ENCODE measurements at places on chromosomes 4 and X.

DNA sequence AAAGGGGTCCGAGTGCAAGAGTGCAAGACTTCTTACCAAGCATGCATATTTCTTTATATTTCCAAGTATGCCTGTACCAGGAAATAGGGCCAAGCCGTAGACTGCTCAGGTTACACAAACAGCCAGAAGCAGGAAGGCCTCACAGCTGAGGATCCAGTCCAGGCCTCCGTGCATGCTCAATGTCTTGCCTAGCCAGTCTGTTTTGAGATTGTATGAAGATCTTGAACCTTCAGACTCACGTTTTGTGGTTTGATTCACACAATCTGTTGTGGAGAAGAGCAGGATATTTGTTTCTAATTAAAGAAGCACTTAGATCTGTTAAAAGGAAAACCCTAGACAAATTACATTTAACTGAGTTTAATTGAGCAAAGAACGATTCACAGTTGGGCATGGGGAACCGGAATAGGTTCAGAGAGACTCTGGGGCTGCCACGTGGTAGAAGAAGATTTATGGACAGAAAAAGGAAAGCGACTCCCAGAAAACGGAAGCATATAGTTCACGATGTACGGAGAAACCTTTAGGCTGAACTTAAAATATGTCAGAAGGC is 1.2 kb downstream of the MGST2 start:
- no peaks in the 10 kb centered on the region for H3K36me3 ChIP-seq
- H3K4me1 ChIP-seq, result peaks cover 27% of the 10 kb centered on the region
- H3K27ac ChIP-seq, result peak overlapping the region; percentile 83
- peak overlapping the region; percentile 86 for H3K4me3 ChIP-seq
- no peak for DNase-seq

DNA sequence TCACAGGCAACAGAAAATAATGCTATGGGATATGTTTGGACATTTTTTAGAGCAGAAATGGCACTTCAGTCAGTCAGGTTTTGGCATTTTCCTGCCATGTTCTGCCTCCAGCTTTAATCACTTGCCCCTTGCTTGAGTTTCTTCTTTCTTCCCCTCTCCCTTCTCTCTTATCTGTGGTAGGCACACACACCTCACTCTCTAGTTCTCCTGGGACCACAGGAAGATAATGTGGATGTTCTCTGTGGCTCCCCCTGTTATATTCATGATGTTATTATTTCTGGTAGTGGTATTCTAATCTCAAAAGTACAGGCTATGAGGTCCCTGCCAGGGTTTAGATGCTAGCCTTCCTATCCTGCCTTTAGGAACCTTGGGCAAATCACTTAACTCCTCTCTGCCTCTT is 5.2 kb downstream of the HADH start:
- peak overlapping the region; percentile 25 for H3K4me3 ChIP-seq
- no peaks in the 10 kb centered on the region for H3K27me3 ChIP-seq
- peak overlapping the region; percentile 6 for H3K27ac ChIP-seq
- H3K4me1 ChIP-seq, result peaks cover 48% of the 10 kb centered on the region
- H3K36me3 ChIP-seq, result no peaks in the 10 kb centered on the region

DNA sequence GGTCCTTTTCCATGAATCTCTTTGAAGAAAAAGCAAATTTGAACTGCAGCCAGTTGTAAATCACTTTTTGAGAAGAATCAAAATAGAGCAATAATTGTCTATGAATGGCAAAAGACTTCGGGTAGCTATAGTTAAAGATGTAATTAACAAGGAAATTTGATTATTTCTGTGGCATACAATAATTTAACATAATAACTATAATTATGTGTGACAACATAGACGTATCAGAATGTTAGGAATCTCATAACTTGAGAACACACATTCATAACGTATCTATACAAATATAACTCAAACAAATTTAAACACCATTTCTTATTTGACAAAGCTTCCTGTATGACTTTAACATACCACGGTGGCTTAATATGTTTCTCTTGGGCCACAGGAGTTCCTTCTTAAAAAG is 36.0 kb upstream of the NSG1 start:
- no peaks in the 10 kb centered on the region for H3K27me3 ChIP-seq
- H3K36me3 ChIP-seq, result no peaks in the 10 kb centered on the region
- no peak overlapping the region for H3K4me3 ChIP-seq
- no peaks in the 10 kb centered on the region for H3K4me1 ChIP-seq

DNA sequence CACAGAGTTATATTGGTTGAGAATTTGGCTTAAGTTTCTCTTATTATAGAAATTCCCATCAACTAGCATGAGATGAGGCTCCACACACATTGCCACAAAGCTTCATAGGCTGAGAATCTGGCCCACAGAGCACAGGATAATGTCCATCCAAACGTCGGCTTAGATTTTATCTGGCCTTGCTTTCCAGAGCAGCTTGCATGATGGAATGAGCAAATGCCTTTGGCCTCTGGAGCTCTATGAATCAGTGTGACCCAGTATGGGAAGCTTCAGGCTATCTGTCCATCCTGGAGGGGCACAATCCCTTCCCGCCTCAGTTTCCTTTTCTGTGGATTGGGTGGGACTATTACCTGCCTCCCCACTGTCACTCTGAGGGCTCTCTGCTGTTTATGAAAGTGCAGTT is 131.5 kb upstream of the NDP start:
- H3K4me3 ChIP-seq, result no peak overlapping the region
- H3K27ac ChIP-seq, result no peak overlapping the region
- no peak for DNase-seq
- no peaks in the 10 kb centered on the region for H3K4me1 ChIP-seq
- no peaks in the 10 kb centered on the region for H3K27me3 ChIP-seq

DNA sequence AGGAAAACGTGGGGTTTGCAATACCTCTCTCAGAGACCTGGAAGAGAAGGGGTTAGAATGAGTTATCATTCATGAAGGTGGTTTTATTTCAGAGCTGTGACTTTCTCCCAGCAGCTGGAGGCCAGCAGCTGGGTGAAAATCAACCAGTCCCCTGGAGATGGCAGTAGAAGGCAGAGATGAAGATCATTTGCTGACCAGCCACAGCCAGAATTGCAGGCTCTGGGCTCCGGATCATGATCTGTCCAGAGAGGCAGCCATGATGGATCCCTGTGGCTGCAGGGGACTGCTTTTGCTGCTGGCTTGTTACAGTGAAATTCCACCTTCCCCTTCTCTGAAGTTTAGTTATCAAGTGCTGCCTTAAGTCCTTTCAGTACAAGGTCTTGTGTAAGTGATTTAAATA is 46.9 kb upstream of the TAB3 start:
- no peak overlapping the region for H3K27ac ChIP-seq
- H3K36me3 ChIP-seq, result no peaks in the 10 kb centered on the region
- no peaks in the 10 kb centered on the region for H3K27me3 ChIP-seq

DNA sequence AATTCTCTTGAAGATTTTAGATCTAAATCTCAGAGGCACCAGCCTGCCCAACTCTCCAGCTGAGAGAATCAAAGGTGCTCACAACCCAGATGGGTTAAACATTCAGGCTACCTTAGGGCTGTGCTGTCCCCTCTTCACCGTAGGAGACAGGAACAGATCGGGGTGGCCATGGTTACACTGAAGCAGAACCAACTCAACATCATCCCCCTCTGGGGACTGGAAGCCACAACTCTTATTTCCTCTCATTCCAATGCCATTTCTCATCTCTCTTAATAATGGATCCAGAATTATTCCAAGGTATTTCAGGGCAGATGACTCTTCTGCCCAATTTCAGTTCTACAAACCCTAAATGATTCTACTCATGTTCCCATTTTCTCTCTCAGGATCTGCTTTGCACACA is 109.7 kb downstream of the NKX6-1 start:
- no peak overlapping the region for H3K27ac ChIP-seq
- H3K4me1 ChIP-seq, result no peaks in the 10 kb centered on the region
- H3K36me3 ChIP-seq, result no peaks in the 10 kb centered on the region
- no peak for DNase-seq
- H3K27me3 ChIP-seq, result no peaks in the 10 kb centered on the region

DNA sequence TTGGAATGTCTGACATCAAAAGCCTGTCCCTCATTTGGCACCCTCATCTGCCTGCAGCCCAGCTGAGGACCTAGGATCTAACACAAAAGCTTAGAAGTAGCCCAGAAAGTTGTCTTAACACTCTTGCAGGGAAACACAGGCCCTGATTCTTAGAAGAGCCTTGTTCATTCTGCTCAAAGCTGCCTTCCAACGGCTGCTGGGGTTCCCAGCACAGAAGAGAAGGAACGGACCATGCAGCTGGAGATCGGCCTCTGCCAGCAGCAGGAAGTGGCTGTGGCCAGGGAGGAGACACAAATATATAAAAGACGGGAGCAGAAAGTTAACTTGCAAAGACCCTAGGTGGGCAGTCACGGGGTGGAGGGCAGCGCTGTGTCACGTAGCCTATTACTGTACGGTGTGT is 20.4 kb downstream of the PRPS2 start:
- H3K4me3 ChIP-seq, result no peak overlapping the region
- DNase-seq, result no peak
- H3K27ac ChIP-seq, result no peak overlapping the region
- no peaks in the 10 kb centered on the region for H3K36me3 ChIP-seq

- H3K4me1 ChIP-seq, result no peaks in the 10 kb centered on the region
- no peaks in the 10 kb centered on the region for H3K36me3 ChIP-seq
- no peak for DNase-seq
- H3K27me3 ChIP-seq, result no peaks in the 10 kb centered on the region
- H3K27ac ChIP-seq, result no peak overlapping the region
Observed at GRCh38 chrX:152819732-152820131, 10.8 kb downstream of the CETN2 start.

GRCh38 chr4:39950861-39951481 is 26.7 kb downstream of the PDS5A start:
- no peak for DNase-seq
- no peaks in the 10 kb centered on the region for H3K36me3 ChIP-seq
- H3K27ac ChIP-seq, result no peak overlapping the region
- no peak overlapping the region for H3K4me3 ChIP-seq

DNA sequence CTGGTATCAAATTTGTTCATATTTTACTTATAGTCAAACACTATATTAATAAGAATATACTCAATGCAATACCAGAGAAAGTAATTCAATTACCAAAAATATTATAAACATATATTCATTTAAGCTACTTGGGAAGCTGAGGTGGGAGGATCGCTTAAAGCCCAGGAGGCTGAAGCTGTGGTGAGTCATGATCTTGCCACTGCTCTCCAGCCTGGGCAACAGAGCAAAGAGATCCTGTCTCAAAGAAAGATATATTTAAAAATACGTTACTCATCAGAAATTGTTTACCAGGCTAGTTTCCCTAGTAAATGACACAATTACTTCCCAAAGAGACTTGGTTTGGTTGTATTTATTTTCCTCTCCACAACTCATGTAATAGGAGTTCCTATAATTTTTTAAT is 433.6 kb downstream of the GASK1B start:
- H3K4me1 ChIP-seq, result no peaks in the 10 kb centered on the region
- H3K36me3 ChIP-seq, result no peaks in the 10 kb centered on the region
- H3K27me3 ChIP-seq, result no peaks in the 10 kb centered on the region
- no peak overlapping the region for H3K27ac ChIP-seq
- no peak for DNase-seq

- no peak overlapping the region for H3K27ac ChIP-seq
- no peaks in the 10 kb centered on the region for H3K4me1 ChIP-seq
- no peaks in the 10 kb centered on the region for H3K27me3 ChIP-seq
- no peak overlapping the region for H3K4me3 ChIP-seq
- no peaks in the 10 kb centered on the region for H3K36me3 ChIP-seq
- DNase-seq, result no peak
Observed at GRCh38 chrX:10536744-10537143, 83.6 kb downstream of the MID1 start.

DNA sequence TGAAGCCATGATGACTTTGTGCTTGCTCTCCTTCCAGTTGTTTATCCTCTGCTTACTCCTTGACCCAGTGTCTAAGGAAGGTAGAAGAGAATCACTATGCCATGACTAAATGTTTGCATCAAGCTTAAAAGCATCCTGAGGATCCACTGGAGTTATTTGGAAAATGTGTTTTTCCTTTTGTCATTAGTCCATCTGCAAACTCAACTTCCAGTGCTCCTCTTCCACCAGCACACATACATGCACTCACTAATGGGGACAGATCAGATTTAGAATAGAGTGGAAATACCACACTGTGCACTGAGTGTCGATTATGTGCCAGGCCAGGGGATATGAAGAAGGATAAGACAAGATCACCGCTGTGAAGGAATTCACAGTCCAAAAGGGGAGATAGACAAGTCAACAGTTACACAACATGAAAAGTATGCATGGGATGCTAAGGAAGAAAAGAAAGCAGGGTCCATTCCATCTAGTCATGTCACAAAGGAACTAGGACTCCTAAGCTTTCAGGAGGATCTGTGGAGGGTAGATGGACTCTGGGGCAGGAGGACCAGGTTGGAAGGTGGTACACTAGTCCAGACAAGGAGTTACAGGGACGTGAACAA is 1.9 kb downstream of the OCIAD2 start:
- H3K27me3 ChIP-seq, result no peaks in the 10 kb centered on the region
- H3K4me1 ChIP-seq, result no peaks in the 10 kb centered on the region
- no peak overlapping the region for H3K4me3 ChIP-seq
- no peak for DNase-seq
- peaks cover 6% of the 10 kb centered on the region for H3K36me3 ChIP-seq

DNA sequence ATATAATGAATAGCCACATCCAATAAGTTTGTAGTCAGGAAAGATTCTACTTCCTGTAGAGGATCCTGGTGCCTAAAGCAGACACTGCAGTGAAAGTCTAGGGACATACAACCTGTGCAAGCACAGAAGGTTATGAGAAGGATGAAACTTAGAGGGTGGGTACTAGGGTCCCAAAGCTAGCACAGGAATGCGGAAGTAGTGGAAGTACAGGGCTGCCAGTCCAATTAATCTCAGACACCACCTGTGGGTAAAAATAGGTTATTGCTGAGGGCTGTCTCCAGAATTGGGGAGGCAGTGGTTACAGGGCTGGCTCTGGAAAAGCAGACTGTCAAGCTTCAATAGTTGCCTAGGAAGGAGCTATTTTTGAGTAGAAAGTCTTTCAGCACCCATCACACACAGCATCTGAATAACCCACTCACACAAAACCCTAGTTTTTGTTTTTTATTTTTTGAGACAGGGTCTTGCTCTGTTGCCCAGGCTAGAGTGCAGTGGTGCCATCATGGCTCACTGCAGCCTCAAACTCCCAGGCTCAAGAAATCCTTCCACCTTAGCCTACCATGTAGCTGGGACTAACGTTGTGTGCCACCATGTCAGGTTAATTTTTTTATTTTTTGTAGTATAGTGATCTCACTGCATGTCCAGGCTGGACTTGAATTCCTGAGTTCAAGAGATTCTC is 50.8 kb upstream of the ELF2 start:
- H3K27me3 ChIP-seq, result no peaks in the 10 kb centered on the region
- no peaks in the 10 kb centered on the region for H3K36me3 ChIP-seq
- no peak overlapping the region for H3K27ac ChIP-seq
- H3K4me1 ChIP-seq, result no peaks in the 10 kb centered on the region
